ENCODE measurements at places on chromosomes 2 and 18.

- DNase-seq: no peak
Observed at GRCh38 chr2:70923378-70924015, 12.2 kb upstream of the ATP6V1B1 start.

GRCh38 chr18:10822456-10822855, 296.6 kb downstream of the NAPG start:
- DNase-seq: no peak

- no peak for DNase-seq
Observed at GRCh38 chr18:5997361-5997760, 102.0 kb upstream of the TMEM200C start.

GRCh38 chr18:79869591-79870300, 72.0 kb downstream of the KCNG2 start:
- no peak for DNase-seq

DNA sequence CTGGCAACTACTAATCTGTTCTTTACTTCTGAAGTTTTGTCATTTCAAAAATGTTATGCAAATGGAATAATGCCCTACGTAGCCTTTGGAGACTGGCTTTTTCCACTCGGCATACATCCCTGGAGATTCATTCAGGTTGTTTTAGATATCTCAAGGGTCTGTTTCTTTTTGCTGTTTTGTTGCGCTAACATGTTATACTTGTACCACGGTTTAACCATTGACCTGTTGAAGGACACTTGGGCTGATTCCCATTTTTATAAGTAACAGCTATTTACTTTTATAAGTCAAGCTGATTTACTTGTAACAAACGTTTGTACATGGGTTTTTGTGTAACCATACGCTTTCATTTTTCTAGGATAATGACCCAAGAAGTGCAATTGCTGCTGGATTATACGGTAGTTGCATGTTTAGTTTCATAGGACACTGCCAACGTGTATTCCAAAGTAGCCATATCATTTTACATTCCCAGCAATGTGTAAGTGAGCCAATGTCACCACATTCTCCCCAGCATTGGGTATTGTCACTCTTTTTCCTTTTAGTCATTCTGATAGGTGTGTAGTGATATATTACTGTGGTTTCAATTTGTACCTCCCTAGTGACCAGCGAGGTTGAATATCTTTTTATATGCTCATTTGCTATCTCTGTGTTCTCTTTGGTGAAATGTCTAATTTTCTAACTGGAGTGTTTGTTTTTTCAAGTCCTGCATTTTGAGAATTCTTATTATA, 36.5 kb upstream of the STAT4 start:
- no peak for DNase-seq

- DNase-seq: no peak
Observed at GRCh38 chr2:112811841-112812306, 24.7 kb downstream of the IL1B start.

GRCh38 chr2:163551616-163552373, 184.0 kb downstream of the FIGN start:
- no peak for DNase-seq

GRCh38 chr2:239386872-239387445, 13.9 kb downstream of the HDAC4 start:
- DNase-seq: no peak

GRCh38 chr18:5425721-5426120, 118.1 kb downstream of the EPB41L3 start:
- DNase-seq: no peak

DNA sequence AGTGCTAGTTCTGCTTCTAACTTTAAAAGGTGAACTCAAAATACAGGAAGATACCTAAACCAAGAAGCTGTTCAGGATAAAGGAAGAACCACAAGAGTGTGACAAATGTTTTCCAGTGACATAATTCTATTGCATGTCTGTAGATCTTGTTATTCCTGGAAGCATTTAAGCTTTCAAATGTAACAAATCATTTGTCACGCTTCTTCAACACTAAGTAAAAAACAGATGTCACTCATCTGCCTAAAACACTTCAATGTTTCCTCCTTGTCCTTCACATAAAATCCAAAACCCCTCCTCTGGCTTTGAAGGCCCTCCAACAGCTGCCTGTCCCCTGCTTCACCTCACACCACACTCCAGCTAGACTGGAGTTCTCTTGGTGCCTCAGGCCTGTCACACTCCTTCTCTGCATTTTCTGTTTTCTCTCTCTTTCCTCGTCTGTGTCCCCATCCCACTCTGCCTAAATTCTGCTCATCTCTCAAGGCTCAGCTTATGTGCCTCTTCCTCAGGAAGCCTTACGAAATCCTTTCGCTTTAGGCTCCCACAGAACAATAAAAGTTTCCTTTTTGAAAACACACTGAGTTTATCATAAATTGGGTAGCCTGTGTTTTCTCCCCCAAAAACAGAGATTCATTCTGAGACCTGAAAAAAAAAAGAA, 6.4 kb upstream of the CLEC4F start:
- DNase-seq: no peak

DNA sequence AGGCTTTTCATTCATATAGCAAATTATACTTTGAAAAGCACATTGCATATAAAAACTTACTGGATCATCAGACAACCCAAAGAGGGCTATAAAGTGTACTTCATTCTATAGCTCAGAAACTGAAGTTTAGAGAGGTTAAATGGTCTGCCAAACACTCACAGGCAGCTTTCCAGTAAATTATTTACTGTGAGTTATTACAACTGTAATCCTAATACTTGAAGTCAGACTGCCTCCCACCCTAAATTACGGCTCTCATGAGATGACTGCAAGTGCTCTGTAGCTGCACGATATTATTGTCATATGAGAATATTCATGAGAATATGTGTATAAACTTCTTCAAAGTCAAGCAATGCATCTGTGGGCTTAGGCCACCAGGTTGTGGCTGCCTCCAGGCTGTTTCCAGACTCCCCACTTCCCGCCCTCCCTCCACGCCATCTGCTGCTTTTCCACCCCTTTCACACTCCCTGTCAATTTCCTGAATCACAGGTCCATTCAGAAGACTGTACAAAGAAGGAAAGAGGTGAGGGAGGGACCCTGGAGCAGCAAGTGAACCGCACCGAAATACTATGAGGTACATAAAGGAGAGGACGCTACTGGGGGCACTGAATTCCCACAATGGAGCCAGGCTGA, 111.1 kb upstream of the SPOPL start:
- no peak for DNase-seq

DNA sequence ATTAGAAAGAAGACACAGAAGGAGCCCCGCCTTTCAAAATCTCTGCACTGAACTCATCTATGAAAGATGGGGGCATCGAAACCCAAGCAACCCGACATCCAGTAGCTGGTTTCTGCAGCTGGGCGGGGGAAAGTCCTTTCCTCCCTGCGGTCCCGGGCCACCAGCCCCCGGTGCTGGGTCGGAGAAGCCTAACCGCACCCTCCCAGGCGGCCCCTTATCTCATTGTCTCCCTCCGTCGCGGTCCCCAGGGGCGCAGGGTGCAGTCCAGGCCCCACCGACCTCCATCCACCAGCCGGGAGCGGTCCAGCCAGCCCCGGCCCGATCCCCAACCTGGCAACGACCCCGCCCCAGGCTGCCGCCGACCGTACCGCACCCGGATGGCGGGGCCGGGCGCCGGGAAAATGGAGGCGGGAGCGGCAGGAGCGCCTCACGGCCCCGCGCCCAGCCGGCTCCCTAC, 452 bp downstream of the RAPH1 start:
- DNase-seq: no peak

GRCh38 chr2:148667113-148667836, 22.7 kb downstream of the EPC2 start:
- no peak for DNase-seq

DNA sequence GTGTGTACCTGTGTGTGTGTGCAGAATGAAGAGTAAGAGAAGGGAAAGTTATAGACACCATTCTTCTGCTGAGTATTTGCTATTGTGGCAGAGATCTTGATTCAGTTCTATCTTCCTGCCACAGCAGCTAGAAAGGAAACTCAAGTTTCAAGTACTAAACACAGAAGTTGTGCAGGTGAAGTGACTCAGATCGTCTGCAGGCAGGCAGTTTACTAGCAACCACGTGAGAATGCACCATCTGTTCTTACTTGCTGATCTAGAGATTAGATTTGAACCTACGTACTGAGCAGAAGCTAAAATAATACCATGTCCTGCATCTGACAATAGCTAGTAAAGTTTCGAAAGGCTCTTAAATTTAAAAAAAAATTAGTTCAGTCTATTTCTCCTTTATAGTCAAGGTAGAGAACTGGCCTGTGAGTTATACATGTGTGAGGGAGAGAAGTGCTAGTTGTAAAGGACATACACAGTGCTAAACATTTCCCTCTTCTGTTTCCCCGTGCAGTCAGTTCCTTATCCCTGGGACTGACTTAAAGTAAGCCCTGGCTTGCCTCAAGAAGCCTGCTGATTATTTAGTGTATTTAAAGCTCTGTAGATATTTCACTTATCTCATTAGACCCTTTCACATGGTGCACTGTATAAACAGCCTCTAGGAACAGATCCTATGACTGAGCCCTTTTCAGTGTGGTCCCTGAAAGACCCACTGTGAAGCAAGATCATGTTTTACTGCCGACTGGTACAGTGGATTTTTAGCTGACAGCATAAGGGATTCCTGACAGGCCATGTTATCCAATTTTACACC, 45.0 kb downstream of the SLC38A11 start:
- no peak for DNase-seq

- DNase-seq: no peak
Observed at GRCh38 chr2:37555457-37555856, 116.0 kb downstream of the CDC42EP3 start.

GRCh38 chr2:234463626-234464290, 33.1 kb downstream of the ARL4C start:
- no peak for DNase-seq

GRCh38 chr18:31677592-31677991, 6.8 kb downstream of the B4GALT6 start:
- no peak for DNase-seq

DNA sequence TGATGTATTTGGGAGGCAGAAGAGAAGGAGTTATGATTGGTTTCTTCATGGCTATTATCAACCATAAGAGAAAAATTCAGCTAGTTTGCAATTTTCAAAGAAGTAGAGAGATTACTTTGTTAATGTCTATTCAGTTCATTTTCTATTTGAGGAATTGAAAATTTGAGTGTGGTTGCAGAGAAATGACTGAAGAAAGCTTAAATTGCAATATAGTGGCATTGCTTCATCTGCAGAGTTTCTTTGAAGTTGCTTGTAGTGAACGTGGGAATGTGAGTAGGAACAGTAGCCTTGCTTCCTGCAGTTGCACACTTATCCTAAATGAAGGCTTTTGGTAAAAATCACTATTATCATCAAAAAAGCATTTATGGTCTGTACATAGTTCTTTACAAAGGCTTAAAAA, 14.7 kb upstream of the CYRIA start:
- DNase-seq: no peak

- DNase-seq: peak; percentile 73
Observed at GRCh38 chr18:26436176-26437051, 111.9 kb downstream of the KCTD1 start.

- no peak for DNase-seq
Observed at GRCh38 chr2:196442211-196442610, 197.3 kb upstream of the CCDC150 start.

DNA sequence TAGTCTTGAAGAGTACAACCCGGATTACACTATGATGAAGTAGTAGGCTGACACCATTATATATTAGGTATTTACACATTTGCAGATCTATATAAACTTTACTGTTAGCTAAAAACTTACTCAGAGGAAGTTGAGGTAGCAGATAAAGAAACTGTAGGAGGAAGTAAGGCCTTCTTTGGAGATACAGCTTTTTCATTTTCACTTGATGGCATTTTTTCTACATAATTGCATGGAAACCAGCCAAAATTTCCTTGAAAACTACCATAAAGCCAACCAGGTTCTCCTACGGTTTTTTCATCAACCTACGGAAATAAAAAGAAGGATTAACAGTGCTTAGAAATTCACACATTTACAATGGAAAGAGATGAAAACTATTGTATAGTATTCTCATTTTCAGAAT, 86.6 kb downstream of the FAM228A start:
- no peak for DNase-seq

DNA sequence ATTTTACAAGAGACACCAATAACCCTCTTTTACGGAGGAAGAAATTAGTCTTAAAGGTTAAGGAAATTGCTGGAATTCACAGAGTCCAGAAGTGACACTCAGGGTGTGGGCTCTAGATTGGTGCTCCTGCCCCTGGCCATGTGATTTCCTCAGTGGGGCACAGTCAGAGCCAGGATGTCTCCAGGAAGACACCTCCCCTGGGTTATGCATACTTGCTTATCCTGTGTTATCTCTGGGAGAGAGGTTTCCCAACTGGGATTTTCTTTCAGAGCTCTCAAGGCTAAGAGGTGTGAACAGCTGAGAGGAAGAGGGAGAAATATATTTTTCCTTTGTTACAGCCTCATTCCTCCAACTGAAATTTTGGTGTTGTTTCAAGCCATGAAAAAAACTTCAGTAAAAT, 125.6 kb upstream of the CELF4 start:
- DNase-seq: no peak

GRCh38 chr18:56851774-56852173, 200.6 kb downstream of the WDR7 start:
- DNase-seq: no peak

GRCh38 chr2:217047631-217048030, 187.8 kb upstream of the TNP1 start:
- DNase-seq: no peak

GRCh38 chr2:183542606-183543005, 418.4 kb downstream of the NUP35 start:
- no peak for DNase-seq

- no peak for DNase-seq
Observed at GRCh38 chr2:65765376-65765775, 333.0 kb upstream of the SPRED2 start.

DNA sequence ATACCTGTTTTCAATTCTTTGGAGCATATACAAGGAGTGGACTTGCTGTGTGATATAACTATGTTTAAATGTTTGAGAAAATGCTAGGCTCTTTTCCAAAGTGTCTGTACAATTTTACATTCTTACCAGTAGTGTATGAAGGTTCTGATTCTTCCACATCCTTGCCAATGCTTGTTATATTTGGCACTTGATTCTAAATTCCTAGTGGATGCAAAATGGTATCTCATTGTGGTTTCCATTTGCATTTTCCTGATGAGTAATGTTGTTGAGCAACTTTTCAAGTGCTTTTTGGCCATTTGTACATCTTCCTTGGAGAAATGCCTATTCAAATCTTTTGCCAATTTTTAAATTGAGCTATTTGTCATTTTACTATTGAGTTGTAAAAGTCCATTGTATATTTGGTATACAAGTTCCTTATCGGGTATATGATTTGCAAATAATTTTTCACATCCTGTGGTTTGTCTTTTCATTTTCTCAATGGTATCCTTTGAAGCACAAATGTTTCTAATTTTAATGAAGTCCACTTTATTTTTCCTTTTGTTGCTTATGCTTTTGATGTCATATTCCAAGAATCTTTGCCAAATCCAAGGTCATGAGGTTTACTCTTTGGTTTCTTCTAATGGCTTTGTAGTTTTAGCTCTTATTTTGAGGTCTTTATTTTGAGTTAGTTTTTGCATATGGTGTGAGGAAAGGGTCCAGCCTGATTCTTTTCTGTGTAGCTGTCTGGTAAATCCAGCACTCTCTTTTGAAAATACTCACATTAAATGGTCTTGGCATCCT, 33.2 kb upstream of the CWC22 start:
- no peak for DNase-seq
